ENCODE measurements at places on chromosomes 3 and 15.

- peak; percentile 38 for DNase-seq
Observed at GRCh38 chr3:150299201-150299600, 108.9 kb upstream of the TSC22D2 start.

- DNase-seq, result no peak
Observed at GRCh38 chr3:169755488-169755887, 9.4 kb downstream of the TERC start.

DNA sequence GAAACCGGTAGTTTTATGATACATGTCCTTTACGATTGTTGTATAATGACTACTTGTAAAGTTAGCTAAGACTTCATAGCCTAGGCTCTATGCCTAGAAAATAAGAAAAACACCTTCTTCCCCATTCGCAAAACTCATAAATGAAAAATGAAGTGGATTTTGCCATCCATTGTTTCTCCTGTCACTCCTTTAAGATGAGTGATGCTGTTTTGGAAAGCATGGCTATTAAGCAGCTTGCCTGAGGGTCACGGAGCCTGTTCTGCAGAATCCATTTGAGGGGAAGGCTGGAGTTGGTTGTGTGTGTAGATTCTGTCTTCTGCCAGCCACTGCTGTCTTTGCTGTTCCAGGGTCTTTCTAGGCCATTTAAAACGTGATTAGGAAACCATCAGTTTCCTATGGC lies 31.5 kb downstream of the ROBO2 start:
- DNase-seq, result no peak

- DNase-seq, result no peak
Observed at GRCh38 chr3:49554633-49555265, 472 bp downstream of the BSN start.

DNA sequence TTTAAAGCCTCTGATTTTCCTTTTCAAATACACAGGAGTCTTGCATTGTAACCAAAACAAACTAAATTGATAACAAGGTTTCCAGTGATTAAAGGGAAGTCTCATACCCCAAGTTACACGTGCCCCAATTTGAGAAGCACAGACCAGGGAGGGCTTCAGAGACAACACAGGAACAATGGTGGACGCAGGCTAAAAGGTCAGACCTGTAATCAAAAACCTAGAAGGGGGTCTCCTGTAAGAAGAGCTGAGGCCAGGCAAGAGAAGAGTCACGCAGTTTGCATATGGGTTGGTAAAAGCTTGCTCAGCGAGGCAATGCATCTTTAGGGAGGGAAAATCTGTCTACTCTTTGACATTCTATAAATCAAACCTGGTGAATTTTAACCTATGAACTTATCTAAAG lies 58.6 kb upstream of the MCF2L2 start:
- no peak for DNase-seq

DNA sequence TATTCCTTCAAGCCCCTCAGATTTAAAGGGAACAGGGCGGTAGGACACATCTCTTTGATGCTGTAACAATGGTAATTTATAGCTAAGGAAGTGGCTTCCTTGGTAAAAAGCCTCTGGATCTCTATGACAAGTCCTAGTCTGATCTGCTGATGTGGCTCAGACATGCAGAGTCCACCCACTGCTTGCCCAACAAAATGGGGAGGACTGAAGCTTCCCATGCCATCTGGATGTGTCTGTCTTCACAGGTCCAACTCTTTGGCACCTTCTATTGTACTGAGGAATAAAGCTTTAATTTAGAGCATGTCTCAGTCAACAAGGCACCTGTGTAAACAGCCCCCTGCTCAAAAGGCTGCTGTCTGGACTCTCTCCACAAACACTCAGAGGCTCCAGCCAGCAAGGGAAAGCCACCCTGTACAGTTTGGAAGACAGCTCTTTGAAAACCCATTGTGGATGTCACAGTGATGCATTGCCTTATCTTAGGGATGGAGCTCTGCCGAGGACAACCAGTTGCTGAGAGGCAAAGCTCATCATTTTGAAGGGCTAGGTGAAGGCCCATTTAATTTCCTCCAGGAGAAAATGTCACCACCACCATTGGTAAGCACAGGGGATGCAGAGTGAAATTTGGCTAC lies 348.6 kb upstream of the GRM7 start:
- DNase-seq, result no peak

- DNase-seq, result no peak
Observed at GRCh38 chr15:40336744-40337122, 4.0 kb downstream of the CCDC9B start.

- peak; percentile 86 for DNase-seq
Observed at GRCh38 chr15:92906563-92907081, 6.5 kb downstream of the CHD2 start.

- no peak for DNase-seq
Observed at GRCh38 chr3:159416856-159417255, 571.8 kb upstream of the IL12A start.

GRCh38 chr3:69422751-69423150 lies 36.9 kb upstream of the FRMD4B start:
- peak; percentile 45 for DNase-seq

DNA sequence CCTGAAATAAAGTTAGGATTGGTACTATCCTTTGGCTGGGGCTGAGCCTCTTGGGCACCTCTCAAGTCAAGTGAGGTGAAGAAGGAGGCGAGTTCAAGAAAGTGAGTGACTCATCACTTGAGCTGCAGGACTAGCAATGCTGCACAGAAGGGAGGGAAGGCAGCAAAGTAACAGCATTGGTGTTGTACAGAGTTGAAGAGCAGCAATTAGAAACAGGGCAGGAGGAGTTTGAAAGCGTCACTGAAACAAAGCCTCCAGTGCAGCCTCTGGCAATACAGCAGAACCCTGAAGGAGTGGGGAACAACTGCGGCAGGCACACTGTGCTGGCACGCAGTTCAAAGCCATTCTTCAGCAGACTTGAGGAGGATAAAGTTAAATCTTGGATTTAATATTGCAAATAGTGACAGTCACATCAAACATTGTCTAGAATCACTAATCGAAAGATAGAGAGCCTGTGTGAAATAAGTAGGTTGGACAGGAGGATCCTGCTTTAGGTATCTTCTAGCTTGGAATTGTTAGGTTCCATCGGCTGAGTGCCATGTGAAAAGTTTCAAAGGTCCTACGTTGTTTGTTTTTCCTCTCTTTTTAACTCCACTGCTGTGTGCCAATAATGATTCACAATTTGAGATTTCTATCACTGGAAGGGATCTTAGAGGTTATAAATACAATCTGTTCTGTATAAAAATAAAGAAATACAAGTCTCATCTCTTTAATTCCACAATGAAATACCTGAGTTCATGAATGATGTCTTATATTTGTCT lies 479.8 kb downstream of the NAALADL2 start:
- peak; percentile 66 for DNase-seq

- DNase-seq, result peak; percentile 85
Observed at GRCh38 chr3:71056327-71056726, 527.2 kb downstream of the FOXP1 start.

DNA sequence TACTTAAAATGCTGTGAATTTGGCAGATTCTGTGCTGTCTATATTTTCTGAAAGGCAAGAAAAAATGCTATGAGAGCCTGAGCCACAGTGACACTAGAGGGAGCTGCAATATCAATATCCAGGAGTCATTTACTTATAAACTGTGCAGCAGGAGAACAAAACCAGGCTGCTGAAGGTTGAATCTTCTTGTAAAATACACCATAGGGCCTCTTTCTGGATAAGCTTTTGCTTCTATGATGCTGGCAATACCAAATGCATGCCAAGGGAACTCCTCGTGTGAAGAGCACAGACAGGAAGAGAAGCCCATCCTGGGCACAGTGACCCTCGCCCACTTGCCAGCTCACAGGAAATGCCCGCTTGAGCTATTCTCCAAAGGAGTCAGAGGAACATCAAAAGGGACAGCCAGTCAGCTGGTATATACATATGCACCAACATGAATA lies 48.0 kb upstream of the TSPAN3 start:
- DNase-seq, result peak; percentile 74

DNA sequence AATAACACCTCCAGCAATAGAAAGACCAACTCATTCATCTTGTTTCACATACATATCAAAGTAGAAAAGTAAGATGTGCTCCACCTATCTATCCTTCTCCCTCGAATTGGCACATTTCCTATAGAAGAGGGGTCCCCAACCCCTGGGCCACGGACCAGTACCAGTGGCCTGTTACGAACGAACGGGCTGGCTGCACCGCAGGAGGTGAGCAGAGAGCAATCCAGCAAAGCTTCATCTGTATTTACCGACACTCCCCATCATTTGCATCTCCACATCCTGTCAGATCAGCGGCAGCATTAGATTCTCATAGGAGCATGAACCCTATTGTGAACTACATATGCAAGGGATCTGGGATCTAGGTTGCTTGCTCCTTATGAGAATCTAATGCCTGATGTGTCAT lies 95.0 kb upstream of the CGNL1 start:
- no peak for DNase-seq

- DNase-seq, result peak; percentile 85
Observed at GRCh38 chr15:39657668-39658067, 76.8 kb downstream of the THBS1 start.

DNA sequence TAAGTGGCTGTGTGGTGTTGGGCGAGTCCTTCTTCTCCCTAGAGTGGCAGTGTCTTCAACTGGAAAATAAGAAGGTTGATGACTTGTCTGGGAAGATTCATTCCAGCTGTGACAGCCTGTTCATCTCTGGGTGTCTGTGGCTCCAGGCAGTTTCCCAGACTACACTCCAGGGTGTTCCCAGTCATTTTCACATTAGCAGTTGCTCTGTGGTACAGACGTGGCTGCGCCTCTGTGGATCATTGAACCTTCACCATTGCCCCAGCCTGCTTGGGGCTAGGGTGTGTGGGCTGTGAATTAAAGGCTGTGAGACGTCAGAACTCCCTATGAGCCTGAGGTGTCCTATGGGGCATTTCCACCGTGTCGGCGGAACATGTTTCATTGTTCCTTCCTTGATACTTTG lies 239.6 kb upstream of the NR2E3 start:
- no peak for DNase-seq

GRCh38 chr15:92149465-92149864 lies 244.2 kb upstream of the ST8SIA2 start:
- DNase-seq, result no peak

GRCh38 chr3:15321349-15321748 lies 11.0 kb downstream of the SH3BP5 start:
- no peak for DNase-seq

DNA sequence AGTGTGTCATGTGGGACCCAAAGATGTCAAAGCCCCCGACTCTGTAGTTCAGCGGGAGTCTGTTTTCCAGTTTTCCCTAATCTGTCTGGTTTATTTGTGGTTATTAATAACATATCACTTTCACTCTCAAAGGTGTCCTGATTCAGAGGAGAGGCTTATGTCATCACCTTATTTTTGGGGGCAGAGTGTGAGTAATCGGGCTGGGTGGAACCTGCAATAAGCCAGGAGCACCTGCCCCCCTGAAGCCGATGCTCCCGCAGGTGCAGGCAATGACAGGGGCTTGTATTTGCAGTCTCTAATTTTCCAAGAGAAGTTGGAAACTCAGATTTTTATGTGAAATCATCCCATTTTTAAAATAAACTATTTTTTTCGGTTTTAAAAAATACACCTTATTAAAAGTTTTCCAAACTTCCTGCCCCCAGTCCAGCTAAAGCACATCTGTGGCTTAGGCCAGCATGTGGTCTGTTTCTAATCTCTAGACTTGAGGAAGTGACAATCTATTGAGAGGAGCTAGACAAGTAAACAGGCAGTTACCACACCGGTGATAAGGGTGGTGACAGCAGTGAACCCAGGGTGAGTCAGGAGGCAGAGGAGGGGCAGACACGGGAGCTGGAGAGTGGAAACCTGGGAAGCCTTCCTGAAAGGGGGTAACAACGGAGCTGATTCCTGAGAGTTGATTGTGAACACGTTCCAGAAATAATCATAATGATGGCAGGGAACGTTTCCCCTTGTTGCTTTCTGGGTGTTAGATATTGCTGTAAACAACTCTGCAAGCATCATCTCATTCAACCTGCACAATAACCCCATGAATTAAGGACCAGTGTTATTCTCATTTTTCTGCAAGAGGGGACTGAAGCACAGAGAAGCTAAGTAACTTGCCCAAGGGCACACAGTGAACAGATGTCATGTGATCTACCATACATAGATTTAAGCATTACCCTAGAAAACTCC lies 37.2 kb downstream of the BHLHE40 start:
- peak; percentile 62 for DNase-seq

DNA sequence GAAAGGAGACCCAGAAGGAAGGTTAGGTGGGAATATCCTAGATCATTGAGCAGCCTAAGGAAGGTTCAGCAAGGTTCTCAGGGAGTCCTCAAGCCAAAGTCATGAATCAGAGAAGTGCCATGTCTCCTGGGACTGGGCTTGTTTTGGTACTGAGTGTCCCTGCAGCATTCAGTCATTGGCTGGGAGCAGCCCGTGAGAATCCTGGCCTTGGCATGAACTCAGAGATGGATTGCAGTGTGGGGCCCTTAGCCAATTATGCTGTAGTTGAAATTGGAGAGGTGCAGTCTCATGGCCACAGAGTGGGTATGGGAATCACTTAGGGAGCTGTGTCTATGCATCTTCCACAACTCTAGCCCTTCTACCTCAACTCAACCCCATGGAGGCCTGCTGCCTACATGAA lies 17.0 kb upstream of the PPM1L start:
- DNase-seq, result no peak

DNA sequence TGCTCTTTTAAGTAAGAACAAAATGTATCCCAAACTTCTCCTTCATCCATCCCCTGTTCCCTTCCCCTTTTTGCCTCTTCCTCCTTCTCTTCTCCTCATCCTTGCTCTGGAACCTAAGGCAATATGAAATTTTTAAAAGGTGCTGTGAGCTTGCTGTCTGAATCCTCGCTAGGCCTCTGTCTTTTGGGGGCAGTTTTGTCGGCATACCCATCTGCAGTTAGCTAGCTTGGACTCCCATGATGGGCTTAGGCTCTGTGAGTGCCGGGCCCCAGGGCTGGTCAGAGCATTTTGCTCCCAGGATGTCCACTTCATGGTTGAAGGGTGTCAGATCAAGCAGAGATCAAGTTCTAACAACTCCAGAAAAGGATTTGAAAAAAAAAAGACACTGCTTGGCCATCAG lies 18.6 kb downstream of the ZIC1 start:
- no peak for DNase-seq

GRCh38 chr3:182330646-182331045 lies 462.7 kb upstream of the ATP11B start:
- no peak for DNase-seq

DNA sequence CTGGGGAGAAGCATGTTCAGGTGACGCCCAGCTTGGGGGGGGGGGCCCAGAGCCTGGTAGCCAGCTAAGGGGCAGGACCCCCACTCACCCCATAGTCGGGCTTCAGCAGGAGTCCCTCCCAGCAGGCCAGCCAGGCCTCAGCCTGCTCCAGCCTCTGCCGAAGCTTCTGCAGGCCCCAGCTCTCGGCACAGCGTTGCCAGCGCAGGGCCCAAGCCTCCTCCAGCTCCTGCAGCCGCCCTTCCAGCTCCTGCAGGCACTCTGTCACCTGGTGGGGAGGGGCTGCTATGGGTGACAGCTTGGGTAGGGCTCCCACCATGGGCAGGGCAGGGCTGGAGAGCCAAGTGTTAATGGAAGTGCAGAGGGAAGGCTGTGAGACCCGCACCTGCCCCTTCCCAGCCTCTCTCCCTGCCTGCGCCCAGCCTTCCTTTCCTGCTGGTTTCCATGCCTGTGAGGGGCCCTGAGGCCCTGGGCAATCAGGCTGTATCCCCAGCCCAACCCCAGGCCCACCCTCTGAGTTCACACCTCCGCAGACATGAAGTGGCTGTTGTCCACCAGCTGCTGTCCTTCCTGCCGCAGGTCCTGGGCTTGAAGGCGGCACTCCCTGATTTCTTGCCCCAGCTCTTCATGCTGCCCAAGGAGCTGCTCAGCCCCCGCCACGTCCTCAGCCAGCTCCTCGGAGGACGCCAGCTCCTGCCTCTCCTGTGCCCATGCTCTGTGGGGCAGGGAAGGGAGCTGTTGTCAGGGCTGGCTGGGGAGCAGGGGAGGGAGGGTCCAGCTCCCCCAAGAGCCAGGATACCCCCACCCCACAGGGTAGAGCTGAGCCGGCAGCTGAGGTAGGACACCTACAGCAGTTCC lies 14.3 kb downstream of the PLA2G4B start:
- no peak for DNase-seq

All from ELR (cell line).